ENCODE measurements at places on chromosomes 7 and 10.

DNA sequence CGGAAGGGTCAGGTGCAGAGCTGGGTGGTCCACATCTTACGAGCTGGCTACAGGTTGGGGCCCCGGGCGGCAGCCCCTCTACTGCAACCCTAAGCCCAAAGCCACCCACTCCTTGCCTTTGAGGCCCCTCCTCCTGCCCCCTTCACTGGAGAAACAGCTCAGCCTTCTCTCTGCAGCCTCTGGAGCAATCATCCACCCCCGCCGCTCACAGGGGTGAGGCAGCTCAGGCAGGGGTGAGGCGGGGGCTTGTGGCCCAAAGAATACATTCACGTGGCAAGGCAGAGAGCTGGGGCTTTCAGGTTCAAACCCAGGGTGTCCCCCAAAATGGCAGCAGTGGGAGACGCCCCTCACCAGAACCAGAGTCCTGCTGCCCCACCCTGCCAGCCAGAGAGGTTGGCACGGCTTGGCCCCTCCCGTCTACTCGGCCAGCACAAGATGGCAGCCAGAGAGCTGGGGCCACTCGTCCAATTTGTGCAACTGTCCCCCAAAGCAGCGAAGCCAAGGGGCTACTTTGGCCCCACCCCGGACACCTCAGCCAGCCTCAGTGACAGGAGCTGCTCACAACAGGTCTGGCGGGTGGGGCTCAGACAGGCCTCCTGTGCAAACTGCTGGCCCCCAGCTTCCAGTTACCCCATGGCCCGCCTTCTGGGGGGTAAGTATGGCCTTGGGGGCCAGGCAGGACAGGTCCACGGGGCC, 7.2 kb downstream of the GNB2 start:
- H3K27ac ChIP-seq, result no peak overlapping the region
- no peak for DNase-seq
- H3K4me3 ChIP-seq, result no peak overlapping the region
- H3K27me3 ChIP-seq, result no peaks in the 10 kb centered on the region

DNA sequence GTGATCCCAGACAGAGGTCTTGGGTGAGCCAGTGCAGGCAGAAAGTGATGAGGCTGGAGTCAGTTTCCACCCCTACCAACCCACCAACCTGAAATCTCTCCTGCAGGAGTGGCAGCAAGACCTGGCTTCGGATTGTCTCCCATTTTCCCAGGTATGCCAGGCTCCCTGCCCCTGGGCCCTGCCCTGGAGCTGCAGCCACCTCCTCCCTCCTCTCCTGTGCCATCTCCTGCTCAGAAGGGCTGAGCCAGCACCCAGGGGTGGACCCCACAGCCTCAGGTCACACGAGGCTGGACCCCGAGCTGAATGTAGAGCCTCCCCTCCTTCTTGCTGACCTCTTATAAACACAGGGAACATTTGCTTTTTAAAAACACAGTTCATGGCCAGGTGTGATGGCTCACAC, 17.0 kb upstream of the LIMK1 start:
- peaks cover 4% of the 10 kb centered on the region for H3K4me1 ChIP-seq
- DNase-seq, result no peak
- H3K27ac ChIP-seq, result no peak overlapping the region
- no peaks in the 10 kb centered on the region for H3K27me3 ChIP-seq
- H3K4me3 ChIP-seq, result no peak overlapping the region

DNA sequence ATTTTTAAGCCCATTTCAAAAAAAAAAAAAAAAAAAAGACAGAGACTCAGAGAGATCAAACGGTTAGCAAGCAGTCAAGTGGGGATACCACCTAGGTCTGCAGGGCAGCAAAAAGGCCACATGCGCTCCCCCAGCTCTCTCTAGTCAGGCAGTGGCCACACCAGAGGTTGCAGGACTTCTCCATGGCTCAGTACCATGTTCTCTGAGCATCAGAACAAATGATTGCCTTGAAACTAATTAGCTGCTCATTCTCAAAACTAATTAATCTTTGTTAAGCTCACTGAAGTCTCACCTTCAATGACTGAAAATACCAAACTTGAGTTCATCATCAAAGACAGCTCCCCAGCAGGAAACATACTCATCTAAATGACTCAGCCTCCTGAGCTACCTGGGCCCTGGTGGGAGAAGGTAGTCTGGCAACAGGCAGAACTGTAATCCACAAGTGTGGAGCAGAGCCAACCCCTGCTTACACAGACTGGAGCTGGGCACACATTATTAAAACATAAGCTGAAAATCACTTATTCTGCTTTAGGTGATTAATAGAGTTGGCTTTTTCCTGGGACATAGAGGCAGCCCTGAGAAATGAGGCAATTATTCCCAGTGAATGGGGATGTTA, 319.6 kb downstream of the GRID1 start:
- no peaks in the 10 kb centered on the region for H3K4me1 ChIP-seq
- H3K27ac ChIP-seq, result no peak overlapping the region
- no peaks in the 10 kb centered on the region for H3K36me3 ChIP-seq

- H3K27ac ChIP-seq, result peak overlapping the region; percentile 7
- H3K36me3 ChIP-seq, result no peaks in the 10 kb centered on the region
- no peak overlapping the region for H3K4me3 ChIP-seq
- H3K27me3 ChIP-seq, result peaks cover 10% of the 10 kb centered on the region
- DNase-seq, result no peak
Measured at GRCh38 chr10:71561003-71561574, 158.5 kb downstream of the C10orf105 start.

DNA sequence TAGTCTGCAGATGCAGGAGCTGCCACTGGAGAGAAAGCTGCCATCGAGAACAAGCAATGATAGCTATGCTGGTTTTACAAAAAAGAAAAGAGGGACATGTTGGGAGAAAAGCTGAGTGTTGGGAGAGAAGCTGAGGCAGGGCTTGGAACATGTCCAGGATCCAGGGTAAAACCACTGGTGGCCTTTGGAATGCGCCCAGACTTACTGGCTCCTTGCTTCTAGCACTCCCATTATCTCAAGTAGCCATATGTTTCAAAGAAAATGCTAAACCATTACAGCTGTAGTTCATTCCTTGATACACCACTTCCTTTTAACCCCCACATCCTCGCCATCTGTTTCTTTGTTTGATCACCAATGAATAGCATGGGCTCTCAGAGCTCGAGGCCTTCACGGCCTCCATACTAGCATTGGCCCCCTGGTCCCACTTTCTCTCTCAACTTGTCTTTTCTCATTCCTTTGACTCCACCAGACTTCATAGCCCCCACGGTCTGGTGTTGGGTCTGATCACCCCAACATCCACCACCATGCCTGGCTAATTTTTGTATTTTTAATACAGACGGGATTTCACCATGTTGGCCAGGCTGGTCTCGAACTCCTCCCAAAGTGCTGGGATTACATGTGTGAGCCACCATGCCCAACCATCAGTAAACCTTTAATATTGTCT, 23.8 kb upstream of the PLAC9 start:
- peaks cover 22% of the 10 kb centered on the region for H3K4me1 ChIP-seq
- H3K27ac ChIP-seq, result no peak overlapping the region
- no peak for DNase-seq
- no peak overlapping the region for H3K4me3 ChIP-seq
- H3K27me3 ChIP-seq, result no peaks in the 10 kb centered on the region
- H3K36me3 ChIP-seq, result peaks cover 10% of the 10 kb centered on the region

DNA sequence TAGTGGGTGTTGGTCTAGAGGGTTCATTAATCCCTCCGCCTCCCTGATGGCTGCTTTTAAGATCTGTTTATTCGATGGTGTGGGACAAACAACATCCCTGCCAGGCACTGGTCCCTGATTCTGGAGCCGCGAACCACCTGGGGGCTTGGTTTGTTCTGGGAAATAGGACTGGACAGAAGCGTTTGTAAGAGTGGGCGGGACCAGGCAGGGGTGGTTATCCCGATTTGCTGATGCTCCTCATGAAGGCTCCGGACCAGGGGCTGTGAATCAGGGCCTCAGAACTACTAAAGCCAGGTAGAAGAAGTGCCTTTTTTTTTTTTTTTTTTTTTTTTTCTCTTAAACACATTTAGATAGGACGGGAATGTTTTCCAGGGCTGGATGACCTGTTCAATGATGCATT, 273.4 kb downstream of the WDR37 start:
- no peak overlapping the region for H3K4me3 ChIP-seq
- no peaks in the 10 kb centered on the region for H3K36me3 ChIP-seq
- no peak for DNase-seq
- H3K27ac ChIP-seq, result no peak overlapping the region
- H3K27me3 ChIP-seq, result peaks cover 19% of the 10 kb centered on the region

DNA sequence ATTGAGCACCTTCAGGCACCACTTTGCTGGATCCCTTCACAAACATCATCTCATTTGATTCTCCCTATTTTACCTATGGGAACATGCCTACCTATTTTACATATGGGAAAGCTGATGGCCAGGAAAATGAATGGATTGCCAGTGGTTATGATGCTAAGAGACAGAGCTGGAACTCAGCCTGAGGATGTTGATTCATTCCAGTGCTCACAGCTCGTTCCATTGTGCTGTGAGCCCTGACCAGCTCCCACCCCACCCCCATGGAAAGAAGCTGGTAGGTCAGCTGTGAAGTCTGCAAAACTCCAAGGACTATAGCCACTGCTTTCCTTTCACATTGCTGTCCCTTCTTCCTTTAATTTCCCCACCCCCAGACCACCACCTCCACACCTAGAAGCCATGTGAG, 9.6 kb downstream of the UBTD1 start:
- no peak for DNase-seq
- no peaks in the 10 kb centered on the region for H3K27me3 ChIP-seq
- H3K36me3 ChIP-seq, result no peaks in the 10 kb centered on the region
- no peaks in the 10 kb centered on the region for H3K4me1 ChIP-seq

GRCh38 chr7:66957595-66958290, 36.7 kb downstream of the TMEM248 start:
- no peaks in the 10 kb centered on the region for H3K27me3 ChIP-seq
- peaks cover 42% of the 10 kb centered on the region for H3K36me3 ChIP-seq
- H3K4me1 ChIP-seq, result no peaks in the 10 kb centered on the region

DNA sequence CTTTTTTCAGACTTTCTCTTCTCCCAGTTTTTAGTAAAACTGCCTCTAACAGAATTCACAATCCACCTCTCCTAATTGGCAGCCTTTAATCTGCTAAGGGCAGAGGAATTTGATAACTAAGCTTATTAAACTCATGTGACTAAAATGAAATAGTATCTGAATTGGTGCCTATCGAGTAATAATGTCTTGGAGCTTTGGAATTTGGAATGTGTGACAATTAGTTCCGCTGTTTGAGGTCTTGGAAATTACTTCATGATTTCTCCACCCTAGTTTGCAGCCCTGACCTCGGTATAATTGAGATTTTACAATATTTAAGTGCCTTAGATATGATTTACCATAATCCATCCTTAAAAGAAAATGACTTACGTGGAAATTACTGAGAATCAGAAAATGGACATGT, 190.4 kb upstream of the NEBL start:
- H3K27me3 ChIP-seq, result peaks cover 10% of the 10 kb centered on the region
- H3K27ac ChIP-seq, result no peak overlapping the region
- no peaks in the 10 kb centered on the region for H3K4me1 ChIP-seq
- H3K4me3 ChIP-seq, result no peak overlapping the region
- DNase-seq, result no peak

DNA sequence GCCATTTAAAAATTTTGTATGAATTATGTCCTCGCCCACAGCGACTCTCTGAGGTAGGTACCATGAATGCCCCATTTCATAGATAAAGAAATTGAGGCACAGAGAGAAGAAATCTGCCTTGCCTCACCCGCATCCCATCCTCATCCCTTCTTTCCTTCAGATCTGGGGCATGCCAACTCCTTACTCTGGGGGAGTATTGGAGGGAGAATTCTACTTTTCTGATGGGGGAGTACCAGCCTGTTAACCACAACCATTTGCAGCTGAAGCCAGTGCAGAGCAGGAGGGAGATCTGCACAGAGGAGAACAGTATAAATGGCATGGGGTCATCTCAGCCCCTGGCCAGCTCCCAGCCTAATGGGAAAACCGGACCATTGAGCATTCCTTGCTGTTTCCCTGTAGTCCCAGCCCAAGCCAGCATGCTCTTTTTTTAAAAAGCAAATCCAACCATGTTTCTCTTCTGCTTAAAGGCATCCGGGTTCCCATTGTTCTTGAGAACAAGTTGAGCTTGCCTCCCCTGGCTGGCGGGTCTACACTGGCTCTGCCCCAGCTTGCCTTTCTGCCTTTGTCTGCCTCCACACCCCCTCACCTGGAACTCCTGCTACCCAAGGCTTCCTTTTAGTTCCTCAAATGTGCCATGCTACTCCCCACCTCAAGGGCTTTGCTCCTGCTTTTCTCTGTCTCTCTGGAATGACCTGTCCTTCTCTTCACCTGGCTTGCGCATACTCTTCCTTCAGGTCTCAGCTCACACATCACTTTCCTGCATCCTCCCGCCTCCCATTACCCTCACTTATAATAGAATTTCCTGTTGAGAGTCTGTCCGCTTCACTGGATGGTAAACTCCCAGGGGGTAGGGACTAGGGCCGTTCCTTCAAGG, 8.8 kb upstream of the ZNF503 start:
- DNase-seq, result no peak
- no peak overlapping the region for H3K27ac ChIP-seq
- H3K4me3 ChIP-seq, result peak overlapping the region; percentile 73
- H3K27me3 ChIP-seq, result peaks cover 50% of the 10 kb centered on the region

- H3K27ac ChIP-seq, result no peak overlapping the region
- no peaks in the 10 kb centered on the region for H3K27me3 ChIP-seq
- DNase-seq, result no peak
Measured at GRCh38 chr10:98251399-98251798, 16.6 kb downstream of the LOXL4 start.

- H3K36me3 ChIP-seq, result peaks cover 8% of the 10 kb centered on the region
- no peak overlapping the region for H3K4me3 ChIP-seq
- no peak overlapping the region for H3K27ac ChIP-seq
Measured at GRCh38 chr10:7892146-7892545, 73.8 kb downstream of the TAF3 start.

DNA sequence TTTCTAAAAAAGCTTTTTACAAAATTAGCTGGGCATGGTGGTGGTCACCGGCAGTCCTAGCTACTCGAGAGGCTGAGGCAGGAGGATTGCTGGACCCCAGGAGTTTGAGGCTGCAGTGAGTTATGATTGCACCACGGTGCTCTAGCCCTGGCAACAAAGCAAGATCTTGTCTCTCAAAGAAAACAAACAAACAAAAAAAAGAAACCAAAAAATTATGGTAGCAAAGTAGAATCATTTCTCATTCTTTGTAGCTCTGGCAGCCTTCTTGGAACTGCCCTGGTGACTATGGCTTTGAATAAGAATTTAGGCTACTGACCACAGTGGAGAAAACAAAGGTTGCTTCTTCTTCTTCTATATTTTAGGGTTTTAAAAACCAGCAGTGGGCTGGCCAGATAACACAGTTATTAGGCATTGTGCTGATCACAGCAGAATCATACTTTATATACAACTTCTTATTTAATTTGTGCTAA, 41.9 kb upstream of the PRKAR2B start:
- H3K27ac ChIP-seq, result no peak overlapping the region
- H3K4me3 ChIP-seq, result no peak overlapping the region
- no peaks in the 10 kb centered on the region for H3K36me3 ChIP-seq
- H3K4me1 ChIP-seq, result peaks cover 7% of the 10 kb centered on the region

- H3K36me3 ChIP-seq, result no peaks in the 10 kb centered on the region
- no peak for DNase-seq
- H3K27ac ChIP-seq, result no peak overlapping the region
- H3K4me3 ChIP-seq, result no peak overlapping the region
Measured at GRCh38 chr7:114865564-114865963, 56.3 kb upstream of the MDFIC start.
